Smooth muscle cell of the brain vasculature (primary cell): ENCODE measurements at places on chromosomes 16 and 17.

- DNase-seq = no peak
Measured at GRCh38 chr16:21666772-21667171, 3.0 kb downstream of the OTOA start.

DNA sequence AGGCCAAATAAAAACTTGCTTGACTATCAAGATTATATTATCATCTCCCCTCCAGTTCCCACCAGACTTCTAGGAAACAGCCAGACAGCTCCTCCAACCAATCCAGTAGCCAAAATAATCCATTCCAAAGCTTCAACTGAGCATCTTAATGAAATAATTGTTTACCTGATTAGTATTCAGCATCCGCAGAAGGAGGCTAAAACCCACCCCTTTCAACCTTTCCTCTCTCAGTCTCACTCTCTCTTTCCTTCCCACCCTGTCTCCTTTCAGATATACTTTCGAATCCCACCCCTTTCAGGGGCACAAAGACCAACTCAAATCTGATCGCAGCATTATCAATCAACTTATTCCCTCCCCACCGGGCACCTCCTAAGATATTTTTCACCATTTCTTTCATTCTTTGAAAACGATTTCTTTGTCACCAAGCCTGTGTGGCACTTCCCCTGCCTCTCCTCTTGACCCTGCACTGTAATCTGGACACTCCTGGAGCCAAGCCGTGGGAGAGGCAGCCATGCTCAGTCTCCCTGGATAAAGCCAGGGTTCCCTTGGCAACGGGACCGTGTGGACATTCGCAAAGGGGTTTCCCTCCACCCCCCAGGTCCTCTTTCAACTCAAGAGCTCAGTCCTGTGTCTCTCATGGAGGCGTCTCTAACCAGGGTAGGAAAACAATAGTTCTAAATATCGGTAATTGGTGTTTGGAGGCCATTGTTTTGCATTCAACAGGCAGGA lies at the start of gene ANKFN1:
TSS of gene ANKFN1 (plus strand) at position 602 of the 729 bp plus-strand sequence. CDS start 59,193 bp downstream, outside the sequence.
- DNase-seq = no peak

DNA sequence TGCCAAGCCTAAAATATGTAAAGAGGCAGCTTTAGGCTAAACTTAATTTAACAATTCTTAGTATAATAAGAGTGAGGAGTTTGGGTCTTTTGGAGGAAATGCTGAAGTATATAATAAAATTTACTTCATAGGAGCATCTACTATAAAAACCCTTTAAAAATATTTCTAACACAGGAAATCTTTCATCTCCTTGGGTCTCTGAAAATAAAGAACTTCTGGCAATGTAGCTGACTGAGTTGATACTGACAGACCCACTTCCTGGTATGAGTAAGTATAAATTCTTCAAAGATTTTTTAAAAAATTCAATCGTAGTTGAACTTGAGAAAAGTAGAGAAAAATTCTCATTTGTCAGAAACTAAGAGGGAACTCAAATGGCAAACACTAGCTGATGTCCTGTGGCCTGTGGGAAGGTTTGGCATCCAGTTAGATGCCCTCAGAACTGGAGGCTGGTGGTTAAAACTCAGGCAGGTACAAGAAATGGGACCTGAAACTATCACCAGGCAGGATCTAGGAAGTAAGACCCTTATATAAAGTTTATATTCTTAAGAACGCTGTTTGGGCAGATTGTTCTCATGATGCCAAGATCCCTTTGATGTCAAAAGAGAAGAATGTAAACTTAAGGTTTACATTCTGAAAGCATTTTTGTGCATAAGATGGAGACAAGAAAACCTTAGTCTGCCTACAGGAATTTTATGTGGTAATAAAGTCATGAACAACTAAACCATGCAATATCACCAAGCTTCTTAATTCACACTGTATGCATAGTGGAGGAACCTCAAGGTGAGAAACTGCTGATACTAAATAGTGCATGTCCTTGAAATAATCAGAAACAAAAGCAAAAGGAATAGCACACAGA lies 6.2 kb downstream of the KRTAP4-6 start:
- no peak for DNase-seq

- no peak for DNase-seq
Measured at GRCh38 chr16:31327646-31328225, 27.2 kb upstream of the ITGAX start.

DNA sequence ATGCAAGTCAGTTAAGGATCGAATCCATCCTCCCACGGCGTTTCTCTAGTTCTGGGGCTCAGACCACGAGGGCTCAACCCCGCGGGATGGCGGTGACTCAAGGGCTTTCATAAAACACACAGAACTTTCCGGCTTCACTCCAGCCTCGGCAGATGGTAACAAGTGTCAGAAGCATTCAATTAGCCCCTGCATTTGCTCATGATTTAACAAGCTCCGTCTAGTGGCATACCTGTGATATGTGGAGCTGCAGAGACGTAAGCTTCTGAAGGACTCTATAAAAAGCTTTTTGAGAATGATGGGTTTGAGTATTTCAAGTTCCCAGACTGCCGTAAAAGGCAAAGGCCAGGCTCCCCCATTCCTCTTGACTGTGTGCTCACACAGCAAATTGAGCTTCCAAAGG lies 91.3 kb upstream of the SEC14L1 start:
- no peak for DNase-seq

DNA sequence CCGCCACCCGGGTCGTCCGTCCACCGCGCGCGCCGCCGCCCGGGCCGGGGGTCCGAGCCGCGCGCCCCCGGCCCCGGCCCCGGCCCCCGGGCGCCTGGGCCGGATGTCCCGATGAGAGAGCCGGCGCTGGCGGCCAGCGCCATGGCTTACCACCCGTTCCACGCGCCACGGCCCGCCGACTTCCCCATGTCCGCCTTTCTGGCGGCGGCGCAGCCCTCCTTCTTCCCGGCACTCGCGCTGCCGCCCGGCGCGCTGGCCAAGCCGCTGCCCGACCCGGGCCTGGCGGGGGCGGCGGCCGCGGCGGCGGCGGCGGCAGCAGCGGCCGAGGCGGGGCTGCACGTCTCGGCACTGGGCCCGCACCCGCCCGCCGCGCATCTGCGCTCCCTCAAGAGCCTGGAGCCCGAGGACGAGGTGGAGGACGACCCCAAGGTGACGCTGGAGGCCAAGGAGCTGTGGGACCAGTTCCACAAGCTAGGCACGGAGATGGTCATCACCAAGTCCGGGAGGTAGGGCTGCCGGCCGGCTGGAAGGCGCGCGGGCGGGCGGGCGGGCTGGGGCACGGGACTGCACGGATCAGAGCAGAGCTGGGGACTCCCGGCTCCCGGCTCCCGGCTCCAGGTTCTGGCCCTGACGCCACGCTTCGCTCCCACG lies 548 bp downstream of the TBX2 start:
- no peak for DNase-seq

DNA sequence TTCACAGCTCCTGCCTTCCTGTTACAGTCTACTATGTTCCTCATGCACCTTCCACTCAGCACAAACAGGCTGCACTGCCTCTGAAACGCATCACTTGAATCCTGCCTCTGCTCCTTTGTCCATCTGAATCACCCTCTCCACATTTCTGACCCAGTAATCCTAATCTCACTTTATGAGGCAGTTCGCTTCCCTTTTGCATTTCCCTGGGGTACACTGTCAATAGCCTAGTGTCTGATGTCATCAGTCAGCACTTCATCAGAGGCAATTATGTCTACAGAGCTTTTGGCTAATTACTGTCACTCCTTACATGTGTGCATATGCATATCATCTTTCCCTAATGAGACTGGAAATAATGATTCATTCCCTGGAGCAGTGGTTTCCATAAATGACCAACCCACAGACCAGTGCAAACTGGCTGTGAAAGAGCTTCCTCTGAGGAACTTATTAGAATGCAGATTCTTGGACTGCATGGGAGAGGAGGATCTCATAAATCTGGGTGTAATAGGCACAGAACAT lies 23.6 kb downstream of the CA4 start:
- no peak for DNase-seq

DNA sequence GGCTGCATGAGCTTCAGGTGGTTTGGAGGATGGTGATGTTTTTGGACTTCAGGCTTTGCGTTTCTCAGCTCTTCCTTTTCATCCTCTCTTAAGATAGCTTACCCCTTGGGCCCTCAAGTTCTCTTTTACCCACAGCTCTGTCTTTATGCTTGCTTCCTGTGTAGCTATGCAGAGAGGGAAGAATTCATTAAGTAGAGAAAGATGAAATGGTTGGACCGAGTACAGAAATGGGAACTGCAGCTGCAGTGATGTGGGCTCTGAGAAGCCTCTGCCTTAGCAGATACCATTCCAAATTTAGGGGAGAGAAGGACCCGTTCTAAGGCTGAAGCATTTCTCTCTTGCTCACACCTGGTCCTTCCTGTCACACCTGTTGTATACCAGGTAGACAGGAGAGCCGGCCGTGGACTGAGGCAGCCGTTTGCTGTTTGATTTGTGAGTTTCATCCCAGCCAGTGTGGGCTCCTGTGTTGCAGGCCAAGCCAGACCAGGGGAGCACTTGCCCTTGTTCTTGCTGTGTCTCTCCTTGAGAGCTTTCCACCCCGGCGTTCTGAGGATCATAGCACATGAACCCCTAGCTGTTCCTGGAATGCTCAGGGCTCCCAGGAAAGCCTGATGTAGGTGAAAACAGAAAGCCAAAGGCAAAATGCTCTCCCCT lies 392.7 kb downstream of the CPPED1 start:
- DNase-seq = no peak
